ENCODE measurements at places on chromosomes 2 and 18.

- DNase-seq, result no peak
Measured at GRCh38 chr2:176582176-176582575, 312.9 kb downstream of the MTX2 start.

GRCh38 chr2:28665041-28665704 lies 86.5 kb upstream of the PPP1CB start:
- DNase-seq, result no peak

DNA sequence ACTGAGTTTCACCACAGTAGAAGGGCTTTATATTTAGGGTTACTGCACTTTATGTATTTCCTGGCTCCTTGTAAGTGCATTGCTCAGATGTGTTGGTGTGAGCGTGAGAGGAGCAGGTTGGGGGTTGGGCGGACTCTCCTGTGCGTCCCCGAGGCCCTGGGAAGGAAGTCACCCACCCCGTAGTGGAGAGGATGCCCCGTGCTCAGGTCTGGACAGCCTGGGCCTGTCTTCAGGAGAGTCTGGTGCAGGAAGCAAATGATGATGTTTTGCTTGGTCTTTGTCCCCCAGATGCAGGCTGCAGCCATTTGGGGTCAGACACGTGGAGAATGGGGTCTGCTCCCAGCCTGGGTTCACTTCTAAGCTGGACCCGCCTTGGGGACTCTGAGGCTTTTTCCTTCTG lies 182.8 kb downstream of the LDLRAD4 start:
- no peak for DNase-seq

DNA sequence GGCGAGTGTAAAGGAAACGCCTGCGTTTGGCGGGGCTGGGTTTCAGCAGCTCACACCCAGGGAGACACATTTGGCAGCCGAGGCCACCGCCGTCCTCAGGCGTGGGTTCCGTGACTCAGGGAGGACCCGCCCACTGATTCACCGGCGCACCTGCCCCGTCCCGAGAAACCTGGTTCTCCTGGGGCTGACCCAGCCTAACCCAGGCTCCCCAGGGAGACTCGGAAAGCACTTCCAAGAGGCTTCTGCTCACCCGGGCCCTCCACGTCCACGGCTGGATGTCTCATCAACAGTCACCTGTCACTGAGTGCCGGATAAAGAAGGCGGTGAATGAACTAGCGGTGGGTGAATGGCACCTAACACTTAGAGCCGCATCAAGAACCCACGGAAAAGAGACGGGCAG lies 126.4 kb upstream of the CTDP1 start:
- DNase-seq, result no peak

- DNase-seq, result no peak
Measured at GRCh38 chr18:75268364-75268646, 57.7 kb downstream of the TSHZ1 start.

GRCh38 chr2:9639000-9639602 lies 8.3 kb upstream of the YWHAQ start:
- no peak for DNase-seq

DNA sequence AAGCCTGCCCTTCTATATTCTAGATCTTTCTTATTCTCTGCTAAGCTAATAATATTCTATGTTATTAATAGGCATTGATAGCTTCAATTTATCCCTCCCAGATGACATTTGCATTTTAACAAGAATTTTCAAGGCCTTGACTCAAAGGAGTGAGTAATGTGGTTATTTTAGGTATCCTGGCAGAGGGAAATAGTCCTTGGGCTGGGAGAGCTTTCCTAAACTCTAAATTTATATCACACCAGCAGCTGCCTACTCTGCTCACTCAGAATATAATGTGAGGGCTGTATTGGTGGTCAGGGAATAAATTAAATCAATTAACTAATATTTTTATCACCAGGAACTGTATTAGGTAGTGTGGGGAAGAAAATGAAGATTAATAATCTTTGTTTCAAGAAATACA lies 74.8 kb upstream of the ADAM23 start:
- no peak for DNase-seq

GRCh38 chr2:191253476-191253875 lies 8.3 kb downstream of the MYO1B start:
- no peak for DNase-seq

GRCh38 chr2:128375454-128375853 lies 56.8 kb upstream of the HS6ST1 start:
- no peak for DNase-seq

DNA sequence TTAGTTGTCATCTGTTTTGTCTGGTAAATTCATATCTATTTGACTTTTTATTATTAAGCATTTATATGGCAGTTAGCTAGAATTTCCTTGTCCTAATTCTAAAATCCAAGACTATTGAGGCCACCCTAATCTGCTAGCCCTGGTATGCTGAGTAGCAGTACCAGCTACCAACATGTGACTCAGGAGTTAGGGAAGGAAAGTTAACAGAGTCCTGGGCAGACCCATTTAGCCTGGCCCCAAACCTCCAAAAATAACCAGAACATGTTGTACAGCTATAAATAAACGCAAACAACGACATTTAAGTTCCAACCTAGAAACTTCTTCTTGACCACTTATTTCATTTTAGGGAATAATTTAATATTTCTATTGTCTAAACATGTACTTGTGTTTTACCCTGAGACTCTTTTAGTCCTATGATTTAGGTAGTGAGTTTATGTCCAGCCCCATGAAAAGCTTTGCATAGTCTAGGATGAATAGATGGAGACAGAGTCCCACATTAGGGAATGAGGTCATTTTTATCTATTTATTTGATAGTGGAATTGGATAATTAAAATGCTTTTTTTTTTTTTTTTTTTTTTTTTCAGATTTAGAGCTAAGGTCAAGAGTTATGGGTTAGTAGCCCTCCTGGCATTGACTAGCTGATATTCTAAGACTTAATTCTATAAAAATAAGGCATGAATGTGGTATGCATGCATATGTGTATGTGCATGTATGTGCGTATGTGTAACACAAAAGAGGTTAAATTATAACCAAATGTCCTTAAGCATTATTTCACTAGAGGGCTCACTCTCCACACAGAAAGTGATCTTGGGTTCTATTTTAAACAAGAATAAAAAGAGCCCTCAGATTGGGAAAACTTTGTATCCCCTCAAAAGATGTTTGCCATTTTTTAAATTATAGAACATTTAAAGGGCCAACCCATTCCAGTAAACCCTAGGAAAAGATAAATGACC lies 160.1 kb upstream of the MAPRE2 start:
- no peak for DNase-seq

DNA sequence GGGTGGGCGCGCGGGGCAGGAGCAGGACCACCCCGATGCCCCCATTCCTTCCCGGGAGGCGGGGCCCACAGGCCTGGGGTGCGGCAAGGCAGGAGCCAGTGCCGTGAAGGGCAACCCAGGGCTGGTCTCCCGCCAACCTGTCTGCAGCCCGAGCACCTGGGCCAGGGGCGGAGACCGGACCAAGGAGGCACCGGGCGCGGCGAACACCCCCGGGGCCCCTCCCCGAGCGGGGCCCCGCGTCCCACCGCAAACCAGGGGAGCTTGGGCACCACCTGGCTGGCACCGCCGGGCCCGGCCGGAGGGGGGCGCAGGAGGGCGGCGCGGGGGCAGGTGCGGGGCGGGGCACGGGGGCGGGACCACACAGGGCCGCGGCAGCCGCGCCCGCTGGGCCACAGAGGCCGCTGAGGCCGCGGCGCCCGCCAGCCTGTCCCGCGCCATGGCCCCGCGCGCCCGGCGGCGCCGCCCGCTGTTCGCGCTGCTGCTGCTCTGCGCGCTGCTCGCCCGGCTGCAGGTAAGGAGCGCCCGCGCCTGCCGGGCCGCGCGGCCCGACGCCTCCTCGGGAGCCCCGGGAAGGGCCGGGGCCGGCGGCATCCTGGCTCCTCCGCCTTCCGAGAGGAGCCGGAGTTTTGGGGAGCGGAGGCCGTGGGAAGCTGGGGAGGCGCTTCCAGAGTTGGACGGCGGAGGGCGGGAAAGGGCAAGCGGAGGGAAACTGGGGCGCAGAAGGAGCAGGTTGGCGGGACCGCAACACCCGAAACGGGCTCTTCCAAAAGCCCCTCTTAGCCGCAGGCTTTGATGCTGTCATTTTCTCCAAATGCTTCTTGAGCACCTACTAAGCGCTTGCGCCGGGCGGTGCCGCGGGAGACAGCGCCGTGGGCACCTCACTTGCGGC lies at the start of gene TNFRSF11A:
Gene TNFRSF11A (plus strand): TSS at position 394 of the 889 bp plus-strand sequence. CDS start 43 bp downstream, at position 437.
- DNase-seq, result no peak

DNA sequence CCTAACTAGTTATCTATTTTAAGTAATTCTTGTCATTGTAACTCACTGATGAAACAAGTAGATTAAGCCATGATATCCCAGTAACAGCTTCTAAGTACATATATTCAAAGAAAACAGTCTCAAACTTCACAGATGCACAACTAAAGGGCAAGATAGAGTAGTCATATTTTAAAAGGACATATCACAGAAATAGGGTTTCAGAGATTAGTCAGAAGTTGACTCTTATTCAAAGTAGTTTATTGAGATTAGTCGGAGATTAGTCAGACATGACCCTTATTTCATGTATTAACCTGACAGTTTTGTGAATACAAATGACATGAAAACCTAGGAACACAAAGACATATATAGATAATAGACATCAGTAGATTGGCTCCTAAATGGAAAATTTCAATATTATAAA lies 15.9 kb upstream of the CHAC2 start:
- DNase-seq, result no peak

GRCh38 chr2:163401481-163401880 lies 334.3 kb downstream of the FIGN start:
- no peak for DNase-seq

DNA sequence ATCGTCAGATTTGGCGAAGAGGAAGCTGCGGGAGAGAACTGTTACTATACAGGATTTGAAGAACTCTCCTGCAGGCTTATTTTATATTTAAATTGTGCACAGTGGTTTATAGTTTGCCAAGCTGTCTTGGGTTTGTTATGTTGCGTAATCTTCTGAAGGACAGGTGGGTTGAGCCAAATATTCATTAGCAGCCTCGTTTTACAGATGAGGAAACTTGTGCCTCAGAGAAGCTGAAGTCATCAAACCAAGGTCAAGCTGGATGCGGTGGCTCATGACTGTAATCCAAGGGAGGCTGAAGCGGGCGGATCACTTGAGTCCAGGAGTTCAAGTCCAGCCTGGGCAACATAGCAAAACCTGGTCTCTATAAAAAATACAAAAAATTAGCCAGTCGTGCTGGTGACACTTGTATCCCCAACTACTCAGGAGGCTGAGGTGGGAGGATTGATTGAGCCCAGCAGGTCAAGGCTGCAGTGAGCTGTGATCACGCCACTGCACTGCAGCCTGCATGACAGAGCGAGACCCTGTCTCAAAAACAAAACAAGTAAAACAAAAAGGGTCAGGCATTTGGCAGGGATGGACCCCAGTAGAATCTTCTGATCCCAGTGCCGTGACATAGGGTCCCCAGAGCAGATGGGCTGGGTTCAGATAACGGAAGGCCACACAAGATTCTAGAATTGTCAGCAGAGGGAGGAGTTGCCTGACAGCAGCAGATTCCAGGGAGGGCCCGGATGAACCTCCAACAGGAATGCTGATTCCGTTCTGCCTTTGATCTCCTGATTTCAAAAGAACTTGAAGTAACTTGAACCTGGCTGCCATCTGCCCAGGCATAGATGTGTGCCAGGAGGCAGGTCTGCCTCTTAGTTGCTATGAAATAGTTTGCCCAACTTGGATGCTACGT lies 50.6 kb downstream of the SH3BP4 start:
- DNase-seq, result no peak

DNA sequence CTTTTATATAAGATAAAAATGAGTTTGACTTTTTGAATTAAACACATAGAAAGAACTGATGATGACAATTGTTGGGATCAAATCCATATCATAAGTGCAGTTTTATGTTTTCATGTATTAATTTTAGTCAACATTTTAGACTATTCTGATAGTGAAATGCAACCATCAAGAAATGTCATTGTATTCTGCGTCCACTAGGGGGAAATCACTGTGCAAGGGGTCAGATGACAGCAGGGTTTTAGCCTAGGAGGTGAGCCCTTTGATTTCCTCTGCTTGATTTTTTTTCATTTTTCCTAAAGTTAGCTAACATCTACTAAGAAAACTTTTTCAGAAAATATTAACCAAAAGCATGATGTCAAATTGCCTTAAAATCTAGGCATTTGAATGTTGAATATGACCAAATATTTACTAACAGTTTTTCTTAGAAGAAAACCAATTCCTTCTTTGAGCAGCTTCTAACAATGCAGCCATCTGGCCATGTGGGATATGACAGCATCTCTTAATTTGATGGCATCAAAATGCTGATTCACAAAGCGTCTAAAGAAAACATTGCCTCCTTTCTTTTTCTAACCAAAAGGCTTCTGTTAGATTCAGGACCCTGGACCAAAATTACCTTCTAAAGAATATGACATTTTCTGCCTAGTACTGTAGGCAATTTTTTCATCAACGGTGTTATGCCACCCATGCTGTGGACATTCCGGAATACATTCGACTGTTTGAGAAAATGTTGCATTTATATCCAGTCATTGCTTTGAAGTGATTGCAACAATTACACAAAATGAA lies 141.5 kb downstream of the SPHKAP start:
- DNase-seq, result no peak

DNA sequence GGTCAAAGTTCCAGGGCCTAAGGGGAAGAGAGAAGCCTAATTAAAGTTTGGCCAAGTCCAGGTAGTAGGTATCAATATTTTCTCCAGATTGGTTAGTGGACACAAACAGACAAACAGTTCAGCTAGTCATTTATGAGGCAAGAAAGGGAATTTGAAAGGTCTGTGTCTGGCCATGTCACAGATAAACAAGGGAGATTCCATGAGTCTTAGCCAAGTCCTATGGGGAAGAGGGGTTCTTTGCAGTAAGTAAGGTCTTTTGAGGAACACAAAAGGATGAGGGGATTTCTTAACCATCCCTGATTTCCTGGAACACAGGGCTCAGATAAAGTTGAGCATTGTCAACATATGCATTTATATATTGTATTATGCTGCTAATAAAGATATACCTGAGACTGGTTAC lies 310.8 kb downstream of the PLCL1 start:
- no peak for DNase-seq

DNA sequence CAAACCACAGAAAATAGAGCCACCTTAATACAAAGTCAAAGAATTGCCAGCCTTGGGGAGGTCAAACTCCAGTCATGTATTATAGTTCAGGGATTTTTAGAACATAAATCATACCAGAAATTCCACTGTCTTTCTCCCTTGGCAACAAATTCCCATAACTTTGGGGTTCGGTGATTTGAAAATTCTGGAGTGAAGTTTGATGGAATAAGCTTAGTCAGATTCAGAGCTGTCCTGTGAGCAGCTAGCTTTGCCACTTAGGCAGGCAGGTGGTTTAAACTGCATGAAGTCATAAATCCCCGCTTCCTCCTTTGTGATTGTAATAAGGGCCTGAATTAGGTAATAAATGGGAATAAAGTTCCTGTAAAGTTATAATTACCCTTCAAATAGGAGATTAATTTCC lies 457.0 kb upstream of the HNMT start:
- DNase-seq, result no peak

GRCh38 chr2:81739966-81740365 lies 1435.4 kb upstream of the LRRTM1 start:
- DNase-seq, result no peak

DNA sequence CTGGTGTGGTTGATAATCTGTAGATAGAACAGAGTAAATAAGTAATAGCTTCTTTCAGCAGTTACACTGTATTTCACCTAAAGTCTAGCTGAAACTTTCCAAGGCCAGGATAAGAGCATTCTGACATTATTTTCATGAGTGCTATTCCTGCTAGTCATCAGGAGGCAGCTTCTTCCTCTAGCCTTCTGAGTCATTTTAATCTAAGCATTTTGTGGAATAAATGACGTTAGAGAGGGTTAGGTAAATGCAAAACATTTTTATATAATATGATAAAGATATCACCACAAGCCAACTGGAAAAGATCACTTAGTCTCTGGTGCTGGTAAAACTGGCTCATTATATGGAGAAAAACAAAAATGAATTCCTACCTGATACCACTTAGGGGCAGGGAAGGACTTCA lies 138.5 kb downstream of the MEP1B start:
- DNase-seq, result no peak

- no peak for DNase-seq
Measured at GRCh38 chr18:9894454-9895068, 8.8 kb downstream of the TXNDC2 start.
